Subcutaneous preadipocyte (primary cell): ENCODE measurements at places on chromosomes 2 and 18. TPM values are rescaled to one million over a fixed set of nuclear protein-coding genes. Genes with fewer than 3 reads are reported as not detected.

CD8B2 gene
- total RNA-seq = not detected in 2 replicates

CAVIN2 gene
- total RNA-seq = 20.6 and 30.9 TPM in 2 replicates

FZD7 gene
- total RNA-seq = 5.1 and 7.0 TPM in 2 replicates

NGEF gene
- 5.9 and 6.2 TPM in 2 replicates for total RNA-seq

RFTN2 gene
- 2.5 and 4.4 TPM in 2 replicates for total RNA-seq

GKN1 gene
- total RNA-seq = not detected in 2 replicates

MARCHF7 gene
- total RNA-seq = 66.1 and 81.7 TPM in 2 replicates

CCDC74B gene
- 2.2 and 5.1 TPM in 2 replicates for total RNA-seq

DSC2 gene
- total RNA-seq = not detected in 2 replicates

NOL4 gene
- total RNA-seq = not detected in 2 replicates

CYP27A1 gene
- 0.98 and 3.7 TPM in 2 replicates for total RNA-seq

BMP10 gene
- total RNA-seq = under 0.01 TPM in 1 of 2 replicates, not detected in the other

ZSWIM2 gene
- not detected in 2 replicates for total RNA-seq

STK39 gene
- total RNA-seq = 14.7 and 24.0 TPM in 2 replicates

IL18RAP gene
- total RNA-seq = not detected in 2 replicates

ALPP gene
- not detected in 2 replicates for total RNA-seq

SCN2A gene
- under 0.01 and 0.20 TPM in 2 replicates for total RNA-seq

TCF7L1 gene
- 1.8 and 2.2 TPM in 2 replicates for total RNA-seq

CIDEA gene
- 0.20 and 0.37 TPM in 2 replicates for total RNA-seq

CYP26B1 gene
- total RNA-seq = 2.5 and 6.6 TPM in 2 replicates

PAIP2B gene
- 0.20 and 0.37 TPM in 2 replicates for total RNA-seq

GFPT1 gene
- total RNA-seq = 20.6 and 36.4 TPM in 2 replicates

ELP2 gene
- total RNA-seq = 77.2 and 90.9 TPM in 2 replicates

DGUOK gene
- total RNA-seq = 41.2 and 54.7 TPM in 2 replicates

CDK15 gene
- total RNA-seq = 2.2 and 4.7 TPM in 2 replicates

SULT1C4 gene
- total RNA-seq = not detected in 2 replicates

FOXD4L1 gene
- under 0.01 TPM in 1 of 2 replicates, not detected in the other for total RNA-seq

MSTN gene
- total RNA-seq = under 0.01 TPM in 1 of 2 replicates, not detected in the other

IGFBP5 gene
- total RNA-seq = 11.5 and 106 TPM in 2 replicates

CCDC85A gene
- total RNA-seq = 0.20 and 0.73 TPM in 2 replicates

RIT2 gene
- not detected in 2 replicates for total RNA-seq

SLC38A11 gene
- not detected in 2 replicates for total RNA-seq
